Activated effector memory CD4-positive, alpha-beta T cell treated with Interleukin-2 at 50 U/mL for 16 hours (primary cell): ENCODE measurements at places on chromosomes 4 and X.

GRCh38 chr4:108884596-108884995 lies 121.7 kb upstream of the ETNPPL start:
- no peak for DNase-seq

DNA sequence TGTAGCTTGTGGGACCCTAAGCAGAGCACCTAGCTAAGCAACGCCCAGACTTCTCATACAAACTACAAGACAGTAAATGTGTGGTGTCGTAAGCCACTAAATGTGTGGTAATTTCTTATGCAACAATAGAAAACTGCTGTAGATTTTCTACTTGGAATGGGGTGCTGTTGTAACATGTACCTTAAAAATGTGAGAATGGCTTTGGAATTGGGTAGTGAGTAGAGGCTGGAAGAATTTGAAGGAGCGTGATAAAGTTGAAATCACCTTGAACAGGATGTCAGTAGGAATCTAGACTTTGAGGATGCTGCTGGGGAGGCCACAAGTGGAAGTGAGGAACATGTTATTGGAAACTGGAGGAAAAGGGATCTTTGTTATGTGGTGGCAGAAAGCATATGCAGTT lies 43.2 kb upstream of the FUNDC1 start:
- DNase-seq, result no peak

GRCh38 chr4:57591073-57591472 lies 480.9 kb upstream of the IGFBP7 start:
- no peak for DNase-seq

- DNase-seq, result no peak
Observed at GRCh38 chr4:123790681-123791080, 394.1 kb downstream of the SPRY1 start.

GRCh38 chrX:13123247-13123856 lies 78.9 kb upstream of the FAM9C start:
- DNase-seq, result no peak
